ENCODE measurements at places on chromosomes 3 and 15. TPM values are rescaled to one million over a fixed set of nuclear protein-coding genes. Genes with fewer than 3 reads are reported as not detected.

DNA sequence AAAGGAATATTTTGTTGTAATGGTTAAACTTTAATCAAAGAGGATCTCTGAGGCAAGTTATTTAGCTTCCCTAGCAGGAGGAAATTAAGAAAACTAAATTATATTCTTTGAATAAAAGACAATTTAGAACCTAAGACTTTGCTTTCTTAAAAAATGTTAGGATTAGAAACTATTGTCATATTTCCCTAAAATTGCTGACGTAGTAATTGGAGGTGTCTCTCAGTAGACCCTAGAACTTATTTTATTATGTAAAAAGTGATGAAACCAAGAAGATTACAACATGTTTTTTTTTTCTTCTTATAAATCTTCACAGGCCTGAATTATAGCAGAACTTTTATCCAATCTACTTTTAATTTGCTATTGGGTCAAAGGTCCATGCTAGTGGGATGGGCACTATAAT is 363.3 kb upstream of the THRB start:
- H3K36me3 ChIP-seq, result no peaks in the 10 kb centered on the region
- H3K27me3 ChIP-seq, result no peaks in the 10 kb centered on the region
- DNase-seq, result no peak
- no peaks in the 10 kb centered on the region for H3K4me1 ChIP-seq

- H3K4me3 ChIP-seq, result no peak overlapping the region
- no peaks in the 10 kb centered on the region for H3K4me1 ChIP-seq
- H3K36me3 ChIP-seq, result no peaks in the 10 kb centered on the region
- DNase-seq, result no peak
- no peaks in the 10 kb centered on the region for H3K27me3 ChIP-seq
- no peak overlapping the region for H3K27ac ChIP-seq
Observed at GRCh38 chr15:81449836-81450474, 75.9 kb upstream of the TMC3 start.

DNA sequence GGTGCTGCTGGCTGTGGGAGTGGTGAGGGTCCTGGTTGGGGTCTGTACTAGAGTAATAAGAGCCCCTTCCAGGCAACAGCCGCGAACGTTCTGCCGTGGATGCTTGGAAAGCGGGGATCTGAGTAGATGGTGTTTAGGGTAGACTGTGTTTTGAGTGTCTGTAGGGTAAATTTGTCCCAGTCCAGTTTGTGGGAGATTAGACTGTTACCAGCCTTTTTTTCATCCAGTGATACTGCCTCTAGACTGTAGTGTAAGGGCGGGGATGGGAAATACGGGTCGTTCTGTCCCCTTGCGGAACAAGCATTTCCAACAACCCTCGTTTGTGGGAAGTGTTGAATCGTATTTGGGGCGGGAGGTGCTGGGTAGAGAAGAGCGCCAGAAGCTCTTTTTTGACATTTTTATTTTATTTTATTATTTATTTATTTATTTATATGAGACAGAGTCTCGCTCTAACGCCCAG is 424 bp downstream of the HAUS2 start:
- H3K4me1 ChIP-seq, result peaks cover 24% of the 10 kb centered on the region
- peak; percentile 60 for DNase-seq
- H3K4me3 ChIP-seq, result peak overlapping the region; percentile 91
- H3K27me3 ChIP-seq, result no peaks in the 10 kb centered on the region
- H3K27ac ChIP-seq, result peak overlapping the region; percentile 74
- peaks cover 9% of the 10 kb centered on the region for H3K36me3 ChIP-seq

DNA sequence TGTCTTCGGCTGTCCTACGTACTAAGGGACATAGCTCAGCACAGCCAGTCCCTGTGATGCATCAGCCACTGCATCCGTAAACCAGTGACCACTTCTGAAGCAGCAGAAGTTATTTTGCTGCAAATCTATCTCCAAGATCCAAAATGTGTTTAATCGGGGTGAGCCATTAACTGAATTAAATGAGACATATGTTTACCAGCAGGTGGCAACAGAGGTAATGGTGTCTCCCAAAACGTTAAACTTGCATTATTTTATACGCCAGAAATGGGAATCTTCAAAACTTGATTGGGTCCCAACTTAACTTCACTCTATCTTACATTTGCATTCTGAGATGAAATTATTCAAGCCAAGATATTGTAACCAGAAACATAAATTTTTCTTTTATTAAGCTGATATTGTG is 75.3 kb upstream of the BOC start:
- no peaks in the 10 kb centered on the region for H3K36me3 ChIP-seq
- no peak overlapping the region for H3K27ac ChIP-seq
- peaks cover 7% of the 10 kb centered on the region for H3K4me1 ChIP-seq
- no peak overlapping the region for H3K4me3 ChIP-seq
- H3K27me3 ChIP-seq, result no peaks in the 10 kb centered on the region

- H3K4me3 ChIP-seq, result 0 out of 2 replicates have a peak overlapping the region, but pooled peaks have one; percentile 20
- DNase-seq, result peak; percentile 77
- H3K27me3 ChIP-seq, result no peaks in the 10 kb centered on the region
- peaks cover 19% of the 10 kb centered on the region for H3K4me1 ChIP-seq
Observed at GRCh38 chr3:129855170-129855831, 38.2 kb downstream of the TMCC1 start.

DNA sequence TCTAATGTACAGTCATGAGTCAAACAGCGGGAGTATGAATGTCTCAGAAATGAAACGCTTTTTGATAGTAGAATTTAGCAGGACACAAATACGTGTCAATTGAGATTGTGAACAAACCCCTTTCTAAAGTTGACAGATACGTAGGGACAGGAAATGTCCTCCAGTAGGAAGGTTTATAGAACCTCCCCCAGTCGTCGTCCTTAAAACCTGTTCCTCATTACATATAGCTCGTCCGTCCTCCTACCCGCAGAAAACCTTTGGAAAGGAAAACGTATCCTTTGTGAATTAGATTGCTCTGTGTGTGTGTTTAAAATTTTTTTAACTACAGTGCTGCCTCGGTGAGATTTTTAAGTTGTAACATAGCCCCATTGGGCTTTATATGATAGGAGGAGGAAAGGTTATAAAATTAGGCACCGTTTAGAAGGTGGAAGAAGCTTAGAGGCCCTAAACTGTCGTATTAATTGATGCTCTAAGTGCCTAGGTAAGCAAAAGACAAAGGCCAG is 4.1 kb downstream of the UBE2E1 start:
- peak overlapping the region; percentile 80 for H3K4me3 ChIP-seq
- no peaks in the 10 kb centered on the region for H3K27me3 ChIP-seq
- H3K27ac ChIP-seq, result no peak overlapping the region
- H3K4me1 ChIP-seq, result peaks cover 22% of the 10 kb centered on the region
- no peak for DNase-seq
- H3K36me3 ChIP-seq, result no peaks in the 10 kb centered on the region

- no peaks in the 10 kb centered on the region for H3K27me3 ChIP-seq
- no peak for DNase-seq
- no peak overlapping the region for H3K27ac ChIP-seq
- no peaks in the 10 kb centered on the region for H3K36me3 ChIP-seq
- no peak overlapping the region for H3K4me3 ChIP-seq
- no peaks in the 10 kb centered on the region for H3K4me1 ChIP-seq
Observed at GRCh38 chr3:12280357-12280806, 8.5 kb upstream of the PPARG start.

GRCh38 chr15:80106051-80106450 is 46.6 kb downstream of the ZFAND6 start:
- H3K27ac ChIP-seq, result peak overlapping the region; percentile 78
- peak overlapping the region; percentile 38 for H3K4me3 ChIP-seq
- peak; percentile 87 for DNase-seq
- no peaks in the 10 kb centered on the region for H3K27me3 ChIP-seq
- no peaks in the 10 kb centered on the region for H3K36me3 ChIP-seq

GRCh38 chr15:39134282-39134681 is 446.6 kb upstream of the THBS1 start:
- H3K4me1 ChIP-seq, result peaks cover 75% of the 10 kb centered on the region
- peak overlapping the region; percentile 93 for H3K27ac ChIP-seq
- no peak for DNase-seq
- H3K27me3 ChIP-seq, result no peaks in the 10 kb centered on the region
- H3K4me3 ChIP-seq, result no peak overlapping the region

DNA sequence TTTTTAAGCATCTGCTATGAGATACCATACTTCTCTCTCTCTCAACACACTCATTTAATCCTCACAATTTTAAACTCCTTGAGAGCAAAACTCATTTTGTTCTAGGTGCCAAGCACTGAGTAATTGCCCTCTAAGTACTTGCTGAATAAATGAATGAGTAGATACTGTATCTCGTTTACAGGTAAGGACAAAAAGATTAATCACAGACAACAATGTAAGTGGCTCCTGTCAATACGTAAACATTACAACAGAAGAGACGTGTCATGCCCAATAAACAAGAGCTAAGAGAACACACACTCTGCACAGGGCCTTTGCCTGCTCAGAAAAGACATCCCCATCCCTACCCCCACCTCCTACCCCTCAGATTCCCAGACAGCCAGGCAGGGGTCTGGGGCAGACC is 59.8 kb downstream of the CHSY1 start:
- H3K36me3 ChIP-seq, result no peaks in the 10 kb centered on the region
- DNase-seq, result no peak
- no peak overlapping the region for H3K4me3 ChIP-seq
- H3K27me3 ChIP-seq, result no peaks in the 10 kb centered on the region
- peaks cover 74% of the 10 kb centered on the region for H3K4me1 ChIP-seq

DNA sequence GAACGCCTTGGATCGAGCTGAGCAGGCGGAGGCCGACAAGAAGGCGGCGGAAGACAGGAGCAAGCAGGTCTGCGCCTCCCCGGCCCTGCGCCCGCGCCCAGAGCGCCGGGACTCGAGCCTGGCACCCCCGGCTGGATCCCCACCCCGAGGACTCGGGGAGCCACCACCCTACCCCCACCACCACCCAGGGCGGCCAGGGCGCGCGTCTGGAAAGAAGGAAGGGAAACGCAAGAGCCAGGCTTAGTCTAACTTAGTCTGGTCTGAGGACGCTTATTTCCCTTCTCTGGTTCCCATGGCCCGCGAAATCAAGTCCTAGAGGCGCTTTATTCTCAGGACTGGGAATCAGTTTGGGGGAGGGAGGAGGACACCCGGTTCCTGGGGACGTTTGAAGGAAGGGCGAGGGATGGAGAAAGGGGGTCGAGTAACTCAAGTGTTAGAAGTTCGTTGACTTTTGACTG is 359 bp downstream of the TPM1 start:
- H3K27me3 ChIP-seq, result no peaks in the 10 kb centered on the region
- peak; percentile 71 for DNase-seq
- H3K4me3 ChIP-seq, result peak overlapping the region; percentile 99
- H3K27ac ChIP-seq, result peak overlapping the region; percentile 71
- H3K36me3 ChIP-seq, result peaks cover 40% of the 10 kb centered on the region

GRCh38 chr3:63975723-63976122 is 47.6 kb downstream of the PSMD6 start:
- no peaks in the 10 kb centered on the region for H3K27me3 ChIP-seq
- DNase-seq, result peak; percentile 57
- peak overlapping the region; percentile 95 for H3K27ac ChIP-seq
- peak overlapping the region; percentile 65 for H3K4me3 ChIP-seq
- 0 out of 2 replicates have a peak, but pooled peaks cover 1% of the 10 kb centered on the region for H3K36me3 ChIP-seq

DNA sequence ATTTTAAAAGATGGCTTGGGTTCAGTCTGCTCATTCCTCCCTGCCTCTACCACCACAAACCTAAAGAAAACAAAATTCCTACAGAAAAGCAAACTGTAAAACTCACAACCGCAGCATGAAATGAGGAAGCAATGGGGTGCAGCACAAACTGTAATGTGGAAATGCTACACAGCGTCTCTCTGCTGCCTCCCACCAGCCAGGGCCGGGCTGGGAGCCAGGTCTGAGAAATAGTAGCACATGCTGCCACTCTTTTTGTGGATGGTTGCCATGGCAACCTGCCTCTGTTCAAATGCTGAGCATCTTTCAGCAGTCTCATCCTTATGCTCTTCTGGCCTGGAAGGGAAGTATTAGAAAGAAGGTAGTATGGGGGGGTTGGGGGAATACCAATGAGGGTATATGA is 55.4 kb downstream of the EOMES start:
- H3K4me3 ChIP-seq, result no peak overlapping the region
- no peaks in the 10 kb centered on the region for H3K27me3 ChIP-seq
- H3K27ac ChIP-seq, result 0 out of 2 replicates have a peak overlapping the region, but pooled peaks have one; percentile 11
- H3K4me1 ChIP-seq, result peaks cover 11% of the 10 kb centered on the region

DNA sequence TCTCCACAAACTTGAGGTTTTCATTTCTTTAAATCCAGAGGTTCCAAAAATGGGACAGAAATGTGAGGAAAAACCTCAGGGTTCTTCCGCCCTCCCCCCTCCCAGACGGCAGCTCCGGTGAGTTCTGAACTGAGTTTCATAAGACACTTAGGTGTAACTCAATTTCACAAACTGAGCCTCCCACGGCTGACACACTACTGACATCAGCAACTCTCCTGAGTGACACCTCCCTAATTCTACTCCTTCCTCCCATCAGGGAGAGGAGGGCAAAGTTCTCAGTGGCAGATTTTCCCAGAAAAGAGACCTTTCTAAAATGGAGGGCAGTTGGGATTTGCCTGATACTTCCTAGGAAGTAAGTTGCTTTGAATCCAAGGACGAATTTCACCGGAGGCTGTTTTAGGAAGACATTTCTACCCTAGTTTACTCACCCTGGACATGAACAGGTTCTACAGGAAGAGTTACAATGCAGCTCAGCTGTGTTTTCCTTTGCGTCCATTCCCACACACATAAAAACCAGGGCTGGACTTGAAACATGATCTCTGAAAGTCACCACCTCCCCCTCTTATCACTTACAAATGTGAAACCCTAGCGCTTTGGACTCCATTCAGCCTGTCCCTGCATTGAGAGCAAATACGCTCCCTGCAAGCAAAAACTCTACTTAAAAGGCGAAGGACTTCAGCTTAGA is 78.1 kb upstream of the LMOD3 start:
- peaks cover 62% of the 10 kb centered on the region for H3K27me3 ChIP-seq
- no peaks in the 10 kb centered on the region for H3K4me1 ChIP-seq
- no peak for DNase-seq

USP50 gene
- total RNA-seq, result not detected

NOX5 gene
- 0.11 TPM for total RNA-seq

CD96 gene
- not detected for total RNA-seq

IL5RA gene
- total RNA-seq, result not detected

PLAAT1 gene
- not detected for total RNA-seq

Measured in GM23248 (cell line).